ENCODE measurements at places on chromosomes 12 and 14.

GRCh38 chr14:26626256-26626655 lies 28.4 kb upstream of the NOVA1 start:
- DNase-seq: no peak
- H3K27me3 ChIP-seq: no peaks in the 10 kb centered on the region
- H3K4me3 ChIP-seq: no peak overlapping the region
- no peaks in the 10 kb centered on the region for H3K4me1 ChIP-seq

GRCh38 chr14:35829449-35829848 lies 3.3 kb downstream of the BRMS1L start:
- no peak overlapping the region for H3K4me3 ChIP-seq
- H3K27me3 ChIP-seq: no peaks in the 10 kb centered on the region
- H3K27ac ChIP-seq: no peak overlapping the region
- peaks cover 3% of the 10 kb centered on the region for H3K36me3 ChIP-seq

GRCh38 chr12:123167329-123167728 lies 16.4 kb upstream of the PITPNM2 start:
- no peak overlapping the region for H3K27ac ChIP-seq
- no peak overlapping the region for H3K4me3 ChIP-seq
- no peaks in the 10 kb centered on the region for H3K27me3 ChIP-seq
- H3K36me3 ChIP-seq: peaks cover 87% of the 10 kb centered on the region
- DNase-seq: no peak

DNA sequence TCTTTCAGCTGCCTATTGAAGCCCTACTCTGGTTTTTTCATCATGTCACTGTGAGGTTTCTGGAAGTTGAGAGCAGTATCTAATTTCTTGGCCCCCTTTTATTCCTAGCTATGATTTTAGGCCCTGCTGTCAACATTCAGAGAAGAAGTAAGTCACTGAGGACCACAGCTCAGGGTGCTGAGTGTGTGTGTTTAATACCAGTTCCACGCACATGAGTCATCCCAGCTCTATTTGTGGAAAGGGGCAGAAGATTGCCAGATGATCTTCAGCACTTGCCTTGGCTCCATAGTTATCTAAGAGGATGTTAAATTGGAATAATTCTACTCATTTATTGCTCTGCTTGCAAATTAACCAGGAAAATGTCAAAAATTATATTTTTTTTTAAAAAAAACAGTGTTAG lies 65.5 kb upstream of the SLC38A4 start:
- DNase-seq: no peak
- no peak overlapping the region for H3K4me3 ChIP-seq
- H3K4me1 ChIP-seq: no peaks in the 10 kb centered on the region
- no peak overlapping the region for H3K27ac ChIP-seq
- no peaks in the 10 kb centered on the region for H3K27me3 ChIP-seq

DNA sequence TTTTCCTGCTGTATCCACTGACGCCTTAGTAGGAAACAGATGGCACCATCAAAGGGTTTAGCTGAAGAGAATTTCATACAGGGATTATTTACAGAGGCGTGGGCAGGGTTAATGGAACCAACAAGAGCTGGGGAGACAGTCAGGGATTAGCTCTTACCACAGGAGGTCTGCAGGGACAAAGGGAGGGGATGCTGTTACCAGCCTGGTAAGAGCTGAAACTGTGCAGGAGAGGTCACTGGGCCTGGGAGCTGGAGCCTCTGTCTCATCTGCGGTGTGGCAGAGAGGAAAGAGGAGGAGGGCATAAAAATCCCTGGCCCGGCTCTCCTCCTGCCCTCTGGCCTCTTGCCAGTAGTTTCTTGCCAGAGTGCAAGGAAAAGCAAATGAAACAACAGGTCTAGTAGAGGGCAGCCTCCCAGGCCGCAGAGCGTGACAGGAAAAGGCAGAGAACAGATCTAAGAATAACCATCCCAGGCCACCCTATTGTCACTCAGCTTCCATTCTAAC lies 18.9 kb upstream of the POC1B start:
- no peak overlapping the region for H3K4me3 ChIP-seq
- H3K27ac ChIP-seq: no peak overlapping the region
- DNase-seq: no peak
- no peaks in the 10 kb centered on the region for H3K27me3 ChIP-seq
